ENCODE measurements at places on chromosomes 12 and 14. TPM values are rescaled to one million over a fixed set of nuclear protein-coding genes. Genes with fewer than 3 reads are reported as not detected.

DNA sequence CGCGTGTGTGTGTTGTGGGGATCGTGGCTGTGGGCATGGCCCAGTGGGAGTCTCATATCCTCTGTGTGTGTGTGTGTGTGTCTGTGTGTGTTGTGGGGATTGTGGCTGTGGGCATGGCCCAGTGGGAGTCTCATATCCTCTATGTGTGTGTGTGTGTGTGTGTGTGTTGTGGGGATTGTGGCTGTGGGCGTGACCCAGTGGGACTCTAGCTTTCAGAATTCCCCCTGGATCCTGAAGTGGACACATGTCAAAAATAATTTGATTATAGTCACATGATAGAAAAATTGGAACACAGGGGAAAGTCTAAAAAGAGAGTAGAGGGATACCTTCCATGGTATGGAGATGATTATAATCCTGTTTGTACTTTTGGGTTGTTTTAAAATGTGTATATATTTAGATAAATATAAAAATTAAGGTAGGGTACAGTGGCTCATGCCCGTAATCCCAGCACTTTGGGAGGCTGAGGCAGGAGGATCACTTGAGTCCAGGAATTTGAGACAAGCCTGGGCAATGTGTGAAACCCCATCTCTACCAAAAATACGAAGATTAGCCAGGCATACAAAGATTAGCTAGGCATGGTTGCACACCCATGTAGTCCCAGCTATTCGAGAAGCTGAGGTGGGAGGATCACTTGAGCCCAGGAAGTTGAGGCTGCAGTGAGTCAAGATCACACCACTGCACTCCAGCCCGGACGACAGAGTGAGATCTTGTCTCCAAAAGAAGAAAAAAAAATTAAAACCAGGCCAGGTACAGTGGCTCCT is 11.0 kb downstream of the PAPLN start:
- DNase-seq = no peak

DNA sequence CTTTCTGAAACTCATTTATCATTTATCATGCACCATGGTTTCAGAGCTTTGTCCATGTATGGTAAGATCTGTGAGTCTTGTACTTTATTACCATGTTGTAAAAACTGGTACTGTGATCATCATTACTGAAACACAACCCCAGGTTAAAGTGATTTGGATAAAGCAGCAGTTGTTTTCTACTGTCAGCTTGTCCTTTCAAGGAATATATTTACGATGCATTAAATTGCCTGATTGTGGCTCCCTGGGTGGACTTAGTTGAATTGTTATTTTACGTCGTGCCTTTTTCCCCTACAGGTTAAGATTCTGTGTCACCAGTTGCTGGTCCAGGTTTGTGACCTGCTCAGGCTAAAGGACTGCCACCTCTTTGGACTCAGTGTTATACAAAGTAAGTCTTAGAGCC is 46.1 kb downstream of the FRMD6 start:
- no peak for DNase-seq

GRCh38 chr14:65071544-65071943 is 30.8 kb downstream of the MAX start:
- DNase-seq = no peak

DNA sequence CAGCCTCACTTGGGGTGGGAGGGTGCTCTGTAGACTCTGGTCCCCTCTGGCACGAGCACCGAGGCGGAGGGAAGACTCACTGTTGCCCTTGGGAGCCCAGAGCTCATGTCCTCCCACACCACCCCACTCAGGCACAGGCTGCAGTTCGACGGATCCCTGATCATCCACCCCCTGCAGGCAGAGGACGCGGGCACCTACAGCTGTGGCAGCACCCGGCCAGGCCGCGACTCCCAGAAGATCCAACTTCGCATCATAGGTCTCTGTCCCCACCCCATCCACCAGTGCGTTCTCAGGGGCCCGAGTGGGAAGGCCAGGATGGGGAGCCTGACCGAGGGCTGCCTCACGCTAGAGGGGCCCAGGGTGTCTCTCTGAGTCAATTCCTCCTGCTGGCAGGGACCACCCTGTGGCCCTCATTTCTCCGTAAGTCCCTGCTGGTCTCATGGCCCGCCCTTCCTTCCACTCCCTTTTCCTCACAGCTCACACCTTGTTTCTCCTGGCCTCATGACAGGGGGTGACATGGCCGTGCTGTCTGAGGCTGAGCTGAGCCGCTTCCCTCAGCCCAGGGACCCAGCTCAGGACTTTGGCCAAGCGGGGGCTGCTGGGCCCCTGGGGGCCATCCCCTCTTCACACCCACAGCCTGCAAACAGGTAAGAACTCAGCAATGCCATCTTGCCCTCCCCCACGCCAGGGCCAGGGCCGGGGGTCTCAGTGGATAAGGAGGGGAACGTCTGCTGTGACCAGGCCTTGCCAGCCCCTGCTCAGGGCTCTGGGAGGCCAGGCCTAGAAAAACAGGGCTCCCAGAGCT is 27.0 kb downstream of the PAPLN start:
- no peak for DNase-seq

DNA sequence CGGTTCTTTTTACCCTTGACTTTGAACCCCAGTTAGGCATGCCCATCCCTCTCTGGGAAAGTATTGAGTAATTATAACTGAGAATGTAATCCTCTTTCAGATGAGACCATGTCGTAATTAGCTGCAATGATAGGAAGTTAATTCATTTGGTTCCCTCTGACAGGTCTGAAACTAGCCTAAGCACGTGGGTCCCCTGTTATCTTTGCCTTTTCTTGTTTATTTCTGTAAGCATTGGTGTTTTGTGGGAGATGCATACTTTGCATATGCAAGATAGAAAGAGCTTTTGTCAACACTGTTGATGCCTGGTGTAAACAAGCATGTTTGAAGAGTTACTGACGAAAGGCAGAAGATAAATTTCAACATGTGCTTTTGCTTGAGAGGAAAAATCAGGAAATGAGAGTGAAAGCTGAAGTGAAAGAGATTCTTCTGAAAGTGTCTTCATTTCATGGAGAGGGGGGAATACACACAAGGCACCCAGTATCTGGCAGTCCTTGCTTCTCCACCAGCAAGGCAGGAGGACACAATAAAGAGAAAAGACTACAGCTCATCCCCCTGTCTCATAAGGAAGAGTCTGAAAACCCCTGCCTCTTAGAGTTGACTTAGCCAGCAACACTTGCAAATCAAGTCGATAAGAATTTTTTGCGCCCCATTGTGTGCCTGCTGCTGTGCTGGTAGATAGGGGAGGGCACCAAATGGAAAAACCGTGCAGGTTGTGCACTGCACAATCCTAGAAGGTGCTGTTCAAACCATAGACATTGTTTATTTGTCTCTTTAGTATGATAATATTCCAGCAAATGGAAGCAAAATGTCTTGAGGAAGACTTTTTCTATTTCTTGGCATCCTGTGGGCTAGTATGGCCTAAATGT is 77.8 kb downstream of the SLC24A4 start:
- DNase-seq = no peak

RNASE7 gene
- not detected for total RNA-seq

DNA sequence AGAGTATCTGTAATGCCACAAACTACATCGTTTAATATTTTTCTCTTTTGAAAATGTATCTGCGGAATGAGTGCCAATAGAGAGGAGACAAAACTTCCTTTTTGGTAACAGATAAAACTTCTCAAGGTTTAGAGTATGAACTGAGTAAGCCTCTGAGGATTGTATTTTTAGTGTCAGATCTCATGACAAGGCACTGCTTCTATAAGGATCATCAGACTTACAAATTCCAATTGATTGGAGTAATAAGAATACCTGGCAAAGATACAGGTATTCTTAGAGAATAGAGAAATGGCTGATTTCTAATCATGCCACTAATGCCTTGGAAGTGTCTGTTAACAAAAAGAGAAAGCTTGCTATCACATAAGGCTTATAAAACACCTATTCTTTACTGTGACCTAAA is 45.3 kb downstream of the SLC35F4 start:
- DNase-seq = no peak

DNA sequence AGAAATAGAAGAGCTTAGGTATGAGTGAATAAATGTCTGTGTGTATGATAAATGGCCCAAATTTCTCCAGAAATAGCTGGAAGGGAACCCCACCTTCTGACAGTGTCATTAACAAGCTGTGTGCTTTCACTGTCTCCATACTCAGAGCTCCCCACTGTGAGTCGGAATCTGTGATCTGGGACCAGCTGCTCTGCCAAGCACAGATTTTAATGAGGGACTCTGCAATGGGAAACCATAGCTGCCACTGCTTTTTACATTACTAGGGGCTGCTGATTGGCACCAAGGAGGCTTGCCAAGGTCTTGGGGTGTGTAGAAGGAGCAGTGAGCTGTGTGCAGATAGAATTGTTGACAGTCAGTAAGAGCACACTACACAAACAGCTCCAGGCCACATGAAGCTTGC is 244.2 kb upstream of the CCDC196 start:
- no peak for DNase-seq

RPS6KL1 gene
- total RNA-seq = 6.5 TPM

TNS2 gene
- 104 TPM for total RNA-seq

COPZ1 gene
- 108 TPM for total RNA-seq

Data from chondrocyte (in vitro differentiated cells).